ENCODE measurements at places on chromosomes 7 and 10. TPM values are rescaled to one million over a fixed set of nuclear protein-coding genes. Genes with fewer than 3 reads are reported as not detected.

Gene ARHGEF5
- total RNA-seq, result 1.3 TPM

Gene H2BK1
- not detected for total RNA-seq

Gene EIF5AL1
- total RNA-seq, result not detected

Gene PCDH15
- 14.7 TPM for total RNA-seq

Gene MOGAT3
- total RNA-seq, result not detected

Gene ASIC3
- 2.5 TPM for total RNA-seq

Gene KCNH2
- 17.2 TPM for total RNA-seq

Gene KCNMA1
- 120 TPM for total RNA-seq

Gene RAB19
- not detected for total RNA-seq

Gene TRIM8
- 34.1 TPM for total RNA-seq

Gene IKZF5
- total RNA-seq, result 17.2 TPM

Gene CCDC7
- total RNA-seq, result 124 TPM

Gene CYP3A4
- not detected for total RNA-seq

Gene AMZ1
- 2.5 TPM for total RNA-seq

Gene LRRD1
- 3.8 TPM for total RNA-seq

Gene EEPD1
- 17.2 TPM for total RNA-seq

Gene SPOCK2
- total RNA-seq, result 18.5 TPM

Gene OR2A5
- not detected for total RNA-seq

Gene NACAD
- 13.5 TPM for total RNA-seq

Gene PTPRN2
- 123 TPM for total RNA-seq

Gene TCAF1
- 206 TPM for total RNA-seq

Gene SLC13A4
- 0.63 TPM for total RNA-seq

Gene TMEM196
- 12.8 TPM for total RNA-seq

Gene TASOR2
- 139 TPM for total RNA-seq

Gene ADAM22
- total RNA-seq, result 121 TPM

Gene PPP1R3C
- total RNA-seq, result 24.7 TPM

Gene WNT8B
- total RNA-seq, result 0.31 TPM

Gene GLCCI1
- 90.8 TPM for total RNA-seq

Gene AP5Z1
- 17.2 TPM for total RNA-seq

Gene CHAT
- total RNA-seq, result 0.63 TPM

Data from parietal lobe (tissue), 2 donors.